ENCODE measurements at places on chromosomes 12 and 14.

GRCh38 chr12:12977231-12977630, 22.8 kb downstream of the HEBP1 start:
- DNase-seq = no peak

DNA sequence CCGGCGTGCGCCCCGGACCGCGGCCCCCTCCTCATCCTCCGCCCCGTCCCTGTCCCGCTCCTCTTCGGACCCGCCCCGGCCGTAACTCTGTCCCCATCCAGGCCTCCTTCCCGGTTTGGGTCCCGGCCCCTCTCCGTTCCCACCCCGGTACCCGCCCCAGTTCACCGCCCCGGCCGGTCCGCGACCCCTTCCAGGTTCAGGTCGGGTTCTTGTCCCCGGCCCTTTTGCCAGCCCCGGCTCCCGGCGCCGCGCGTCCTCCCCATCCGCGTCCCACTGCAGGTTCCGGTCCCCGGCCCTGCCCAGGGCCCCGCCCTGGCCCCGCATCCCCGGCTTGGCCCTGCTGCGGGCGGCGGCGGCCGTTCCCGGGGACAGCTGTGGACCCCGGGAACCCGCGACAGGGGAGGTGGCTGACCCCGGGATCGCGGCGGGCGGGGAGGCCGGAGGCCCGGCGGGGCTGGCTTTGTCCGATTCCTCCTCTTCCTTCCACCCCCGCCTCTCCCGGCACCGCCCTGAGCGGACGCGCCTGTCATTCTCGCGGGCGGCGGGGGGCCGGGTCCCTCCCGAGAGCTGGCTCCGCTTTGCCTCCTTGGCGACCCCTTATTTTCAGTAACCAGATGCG, 601 bp downstream of the KLC1 start:
- DNase-seq = peak; percentile 78

DNA sequence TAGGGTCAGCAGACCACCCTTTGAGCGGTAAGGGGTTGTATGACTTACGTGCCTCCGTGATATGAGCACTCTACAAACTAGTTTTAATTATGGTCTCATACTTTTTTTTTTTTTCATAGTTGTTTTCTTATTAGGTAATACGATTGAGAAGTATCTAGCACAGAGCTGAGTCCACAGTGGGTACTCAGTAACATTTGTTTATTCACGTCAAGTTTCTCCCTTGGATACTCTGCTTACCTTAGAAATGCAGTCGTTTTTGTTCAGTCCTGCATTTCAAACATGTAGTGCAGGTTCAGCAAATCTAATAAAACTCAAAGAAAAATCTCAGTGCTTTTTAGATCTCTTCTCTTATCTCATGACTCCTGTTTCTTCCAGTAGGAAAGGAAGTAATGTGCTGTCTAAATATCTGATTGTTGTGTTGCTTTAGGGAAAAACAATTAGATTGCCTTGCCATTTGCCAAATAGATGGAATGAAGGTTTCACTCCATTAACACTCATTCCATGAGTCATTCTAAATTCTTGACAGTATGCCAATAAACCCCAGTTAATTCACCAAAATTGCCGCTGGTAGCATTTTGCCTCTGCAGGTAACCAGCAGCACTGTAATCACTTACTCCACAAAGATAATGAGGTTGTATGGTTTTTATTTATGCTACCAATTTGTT, 118.9 kb downstream of the PTCSC3 start:
- no peak for DNase-seq

DNA sequence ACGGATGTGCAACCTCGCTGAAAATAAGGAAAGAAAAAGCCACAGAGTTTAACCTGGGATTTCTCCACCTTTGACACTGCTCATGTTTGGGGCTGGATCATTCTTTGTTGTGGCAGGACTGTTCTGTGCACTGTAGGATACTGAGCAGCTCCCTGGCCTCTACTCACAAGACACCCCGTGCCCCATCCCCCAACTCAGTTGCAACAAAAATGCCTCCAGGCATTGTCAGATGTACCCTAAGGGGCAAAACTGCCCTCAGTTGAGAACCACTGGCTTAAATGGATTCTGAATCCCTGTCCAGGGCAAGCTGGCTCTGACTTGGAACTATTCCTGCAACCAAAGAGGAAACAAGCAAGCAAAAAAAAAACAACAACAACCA, 2.1 kb downstream of the GLTP start:
- no peak for DNase-seq

GRCh38 chr12:581746-582145, 81.5 kb downstream of the NINJ2 start:
- DNase-seq = no peak

DNA sequence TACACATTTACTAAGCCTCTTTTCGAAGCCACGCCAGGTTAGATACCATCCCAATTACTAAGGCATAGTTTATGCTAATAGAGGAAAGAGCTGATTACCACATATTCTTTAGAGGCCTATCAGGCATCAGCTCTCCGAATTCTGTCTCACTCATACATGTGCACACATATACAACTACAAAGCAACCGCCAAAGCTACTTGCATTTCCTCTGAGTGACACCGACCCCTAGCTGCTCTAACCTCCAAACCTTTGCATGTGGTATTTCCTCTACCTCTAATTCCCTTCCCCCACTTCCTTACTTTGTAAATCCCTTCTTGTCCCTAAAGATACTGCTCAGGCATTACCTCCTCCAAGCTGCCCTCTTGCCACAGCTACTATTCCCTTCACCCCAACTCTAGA, 107.2 kb downstream of the DUSP6 start:
- no peak for DNase-seq

- DNase-seq = no peak
Observed at GRCh38 chr12:117574655-117575054, 213.2 kb upstream of the NOS1 start.

DNA sequence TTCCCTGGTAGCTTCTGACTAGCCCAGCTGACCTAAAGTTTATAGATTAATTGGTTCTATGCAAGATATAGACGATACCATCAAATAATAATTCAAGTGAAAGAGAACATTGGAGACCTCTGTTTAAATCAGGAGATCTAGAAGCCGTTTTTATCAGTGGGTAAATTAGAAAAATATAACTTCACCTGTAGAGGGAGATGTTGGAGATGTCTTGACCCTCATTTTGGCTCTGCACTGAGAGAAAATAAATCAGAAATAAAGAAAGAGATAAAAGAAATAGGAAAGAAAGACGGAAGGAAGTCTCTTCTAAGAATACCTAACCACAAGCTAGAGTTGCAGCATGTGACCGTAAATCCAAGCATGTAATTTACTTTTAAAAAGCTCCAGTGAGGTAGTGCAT, 684.5 kb downstream of the C12orf50 start:
- no peak for DNase-seq

DNA sequence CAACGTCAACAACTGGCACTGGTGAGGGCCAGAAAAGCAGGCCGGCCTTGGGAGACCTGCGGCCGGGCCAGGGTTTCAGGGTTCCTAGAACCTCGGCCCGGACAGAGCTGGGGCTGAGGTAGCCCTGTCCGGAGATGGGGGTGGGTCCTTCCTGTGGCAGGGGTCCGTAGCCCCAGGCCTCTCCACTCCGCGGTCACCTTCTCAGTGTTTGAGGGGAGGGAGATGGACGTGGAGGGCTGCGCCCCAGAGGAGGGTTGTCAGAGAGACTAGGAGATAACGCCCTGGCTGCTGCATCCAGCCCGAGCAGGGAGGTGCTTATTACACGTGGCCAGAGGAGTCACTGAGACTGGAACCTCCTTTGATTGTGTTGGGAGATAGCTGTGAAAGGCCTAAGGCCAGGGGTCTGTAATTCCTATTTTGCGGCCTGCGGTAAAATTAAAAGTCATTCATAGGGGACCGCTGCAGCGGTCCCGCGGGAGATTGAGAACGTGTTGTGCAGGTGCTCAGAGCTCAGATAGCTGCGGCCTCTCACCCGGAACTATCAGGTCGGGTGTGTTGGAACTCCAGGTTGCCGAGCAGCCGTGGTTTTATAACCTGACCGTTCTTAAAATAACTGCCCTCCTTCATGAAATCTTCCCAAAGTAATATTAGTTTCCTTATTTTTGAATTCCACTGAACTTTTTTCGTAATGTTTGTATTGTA, 507 bp downstream of the AHSA1 start:
- peak; percentile 77 for DNase-seq

GRCh38 chr12:126083926-126084325, 1018.7 kb downstream of the AACS start:
- no peak for DNase-seq

DNA sequence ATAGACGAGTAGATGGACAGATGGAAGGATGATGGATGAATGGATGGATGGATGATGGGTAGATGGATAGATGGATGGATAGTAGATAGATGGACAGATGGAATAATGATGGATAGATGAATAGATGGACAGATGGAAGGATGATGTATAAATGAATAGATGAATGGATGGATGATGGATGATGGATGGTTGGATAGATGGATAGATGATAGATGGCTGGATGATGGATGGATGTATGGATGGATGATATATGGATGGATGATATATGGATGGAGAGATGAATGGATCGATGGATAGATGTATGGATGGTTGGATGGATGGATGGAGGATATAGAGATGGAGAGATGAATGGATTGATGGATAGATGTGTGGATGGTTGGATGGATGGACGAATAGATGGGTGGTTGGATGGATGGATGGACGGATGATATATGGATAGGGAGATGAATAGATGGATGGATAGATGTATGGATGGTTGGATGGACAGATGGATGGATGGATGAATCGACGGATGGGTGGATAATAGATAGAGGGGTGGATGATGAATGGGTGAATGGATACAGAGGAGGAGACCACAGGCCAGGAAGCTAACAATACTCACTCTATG, 19.3 kb downstream of the TRPV4 start:
- DNase-seq = no peak

DNA sequence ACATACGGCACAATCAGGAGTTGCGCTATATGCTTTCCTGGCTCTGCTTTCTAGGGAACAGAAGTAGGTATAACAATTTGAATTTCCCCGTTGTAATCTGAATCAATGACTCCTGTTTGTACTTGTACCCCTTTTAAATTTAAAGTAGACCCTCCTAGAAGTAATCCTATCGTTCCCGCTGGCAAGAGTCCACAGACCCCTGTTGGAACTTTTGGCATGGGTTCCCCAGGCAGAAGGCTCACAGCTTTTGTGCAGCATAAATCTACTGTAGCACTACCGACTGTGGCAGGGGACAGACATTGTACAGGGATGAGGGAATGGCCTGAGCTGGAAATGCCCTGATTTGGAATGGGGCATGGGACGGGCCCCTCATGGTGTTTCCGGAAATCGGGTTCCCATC, 705.2 kb downstream of the LRFN5 start:
- DNase-seq = no peak

DNA sequence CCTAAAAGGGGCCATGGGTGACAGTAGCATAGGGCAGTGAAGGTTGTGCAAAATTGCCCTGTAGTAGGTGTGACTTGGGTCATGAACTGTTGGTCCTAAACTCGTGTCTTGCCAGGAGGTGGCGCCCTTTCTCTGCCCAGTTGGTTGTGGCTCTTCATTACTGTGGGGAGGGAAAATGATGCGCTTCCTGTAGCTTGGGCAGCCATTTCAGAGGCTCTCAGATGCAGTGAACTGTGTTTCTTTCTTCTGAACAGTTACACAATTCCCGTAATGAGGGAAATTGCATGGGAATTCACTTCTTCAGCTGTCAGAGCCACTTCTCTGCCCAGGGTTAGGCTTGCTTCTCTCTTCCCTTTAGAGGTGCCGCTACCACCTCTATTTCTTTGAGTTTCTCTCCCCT, 148.1 kb upstream of the NRXN3 start:
- peak; percentile 67 for DNase-seq

DNA sequence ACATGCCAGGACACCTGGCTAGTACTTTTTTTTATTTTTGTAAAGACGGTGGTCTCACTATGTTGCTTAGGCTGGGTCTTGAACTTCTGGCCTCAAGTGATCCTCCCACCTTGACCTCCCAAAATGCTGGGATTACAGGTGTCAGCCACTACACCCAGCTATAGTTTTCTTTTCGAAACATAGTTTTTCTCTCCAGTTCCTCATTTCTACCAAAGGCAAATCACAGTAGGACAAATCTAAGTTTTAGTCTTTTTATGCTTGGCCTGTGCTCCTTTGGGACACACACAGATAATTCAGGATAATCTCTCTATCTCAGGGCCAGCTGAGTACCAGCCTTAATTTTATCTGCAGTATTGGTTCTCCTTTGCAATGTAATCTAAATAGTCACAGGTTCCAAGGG, 100.7 kb downstream of the KCNMB4 start:
- no peak for DNase-seq

- peak; percentile 51 for DNase-seq
Observed at GRCh38 chr14:61542848-61543790, 152.2 kb upstream of the HIF1A start.

- DNase-seq = peak; percentile 87
Observed at GRCh38 chr14:71320734-71321573, 413.7 kb downstream of the PCNX1 start.

- DNase-seq = no peak
Observed at GRCh38 chr12:121001060-121001459, 15.2 kb downstream of the C12orf43 start.

GRCh38 chr12:132872975-132873421, 14.4 kb downstream of the CHFR start:
- no peak for DNase-seq

- DNase-seq = peak; percentile 92
Observed at GRCh38 chr14:24113801-24114531, 611 bp upstream of the DCAF11 start.

- DNase-seq = no peak
Observed at GRCh38 chr14:100059438-100059781, 5.8 kb upstream of the EVL start.

GRCh38 chr12:69655616-69656340, 43.3 kb downstream of the BEST3 start:
- DNase-seq = no peak

GRCh38 chr12:109947521-109947920, 47.4 kb downstream of the TCHP start:
- no peak for DNase-seq

GRCh38 chr12:46523863-46524770, 151.5 kb upstream of the SLC38A2 start:
- DNase-seq = peak; percentile 79

GRCh38 chr14:100035700-100036099, 29.5 kb upstream of the EVL start:
- no peak for DNase-seq

GRCh38 chr12:69657376-69658137, 41.5 kb downstream of the BEST3 start:
- DNase-seq = no peak

- DNase-seq = no peak
Observed at GRCh38 chr12:128418944-128419343, 152.0 kb downstream of the TMEM132C start.

DNA sequence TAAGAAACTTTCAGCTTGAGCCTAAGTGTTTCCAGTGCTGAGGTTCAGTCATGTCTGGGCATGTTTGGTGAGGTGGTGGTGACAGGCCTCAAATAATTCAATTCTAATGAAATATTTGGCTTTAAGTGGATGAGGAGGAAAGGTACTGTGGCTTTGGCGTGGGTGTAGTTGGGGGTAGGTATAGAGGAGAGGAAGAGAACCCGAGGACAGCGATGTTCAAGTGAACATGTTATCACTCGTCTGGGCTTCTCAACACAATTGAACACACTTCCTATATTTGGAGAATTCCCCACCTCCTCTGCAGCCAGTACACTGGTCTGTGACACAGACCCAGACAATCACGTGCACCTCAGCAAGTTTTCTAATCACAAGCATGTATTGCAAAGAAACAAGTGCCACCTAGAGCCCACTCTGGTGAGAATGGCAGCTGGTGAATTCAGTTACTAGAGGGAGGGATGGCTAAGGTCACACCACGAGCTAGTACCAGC, 53.0 kb downstream of the IFNG-AS1 start:
- DNase-seq = peak; percentile 66

All from activated CD8-positive, alpha-beta memory T cell treated with anti-CD3 and anti-CD28 coated beads for 24 hours (primary cell).